ENCODE measurements at places on chromosomes 3 and 15.

GRCh38 chr3:194339356-194339755 lies 11.8 kb downstream of the CPN2 start:
- no peak for DNase-seq

GRCh38 chr15:78131295-78132061 lies at the start of gene CIB2:
Gene CIB2, minus strand, starts transcription at chr15:78131445. Its CDS starts 230 bp downstream, at chr15:78131215.
- DNase-seq = peak; percentile 78

DNA sequence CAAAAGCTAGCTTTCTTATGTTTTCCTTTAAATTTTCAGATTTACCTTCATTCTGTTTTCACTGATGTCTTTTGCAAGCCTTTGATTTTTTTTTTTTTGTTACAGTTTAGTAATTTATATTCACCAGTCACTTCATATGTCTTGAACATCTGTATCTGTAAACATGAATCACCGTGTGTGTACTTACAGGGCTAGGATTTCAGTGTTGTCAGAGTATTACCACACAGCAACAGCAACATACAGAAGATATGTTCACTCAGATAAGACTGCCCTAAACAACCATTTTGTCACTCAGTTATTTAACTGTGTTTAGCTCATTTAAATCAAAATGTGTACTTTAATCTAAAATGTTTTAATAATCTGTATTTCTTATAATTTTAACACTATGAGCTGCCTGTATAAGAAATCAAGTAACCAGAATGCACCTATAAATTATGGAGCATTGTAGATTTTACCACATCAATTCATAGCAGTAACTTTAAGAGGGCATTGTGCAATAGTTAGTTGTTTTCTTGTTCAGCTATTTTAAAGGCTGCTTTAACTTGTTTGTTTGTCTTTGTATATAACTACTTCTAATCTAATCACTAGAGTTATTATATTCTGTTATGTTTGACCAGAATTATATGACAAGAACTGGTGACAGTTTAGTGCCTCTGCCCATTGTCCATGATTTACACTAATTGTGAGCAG lies 50.4 kb downstream of the GHSR start:
- no peak for DNase-seq

- DNase-seq = no peak
These were observed 346.6 kb downstream of the EPHB1 start for GRCh38 chr3:135141672-135142071.

GRCh38 chr3:48536785-48537184 lies 19.8 kb downstream of the PFKFB4 start:
- no peak for DNase-seq

DNA sequence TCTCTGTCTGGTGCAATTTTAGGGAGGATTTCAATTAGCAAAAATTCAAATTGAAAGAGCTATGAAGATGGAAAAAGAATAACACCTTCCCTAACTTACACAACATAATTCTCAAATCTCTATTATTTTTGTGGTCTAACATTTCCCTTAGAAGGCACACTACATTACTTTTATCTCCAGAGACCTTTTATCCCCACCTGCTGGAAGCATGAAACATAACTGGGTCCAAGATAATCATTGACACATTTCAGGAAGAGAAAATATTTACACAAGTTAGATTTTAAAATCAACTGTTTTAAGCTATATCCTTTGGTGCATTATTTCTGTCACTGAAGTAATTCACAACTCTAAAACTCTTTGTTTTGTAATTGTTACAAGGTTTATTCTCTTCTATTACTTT lies 779.5 kb downstream of the ROBO1 start:
- no peak for DNase-seq

- no peak for DNase-seq
These were observed at the start of gene COL6A5 for GRCh38 chr3:130345487-130346079. Gene COL6A5, plus strand, starts transcription at chr3:130345672. Its CDS starts 27,967 bp downstream, at chr3:130373639.

DNA sequence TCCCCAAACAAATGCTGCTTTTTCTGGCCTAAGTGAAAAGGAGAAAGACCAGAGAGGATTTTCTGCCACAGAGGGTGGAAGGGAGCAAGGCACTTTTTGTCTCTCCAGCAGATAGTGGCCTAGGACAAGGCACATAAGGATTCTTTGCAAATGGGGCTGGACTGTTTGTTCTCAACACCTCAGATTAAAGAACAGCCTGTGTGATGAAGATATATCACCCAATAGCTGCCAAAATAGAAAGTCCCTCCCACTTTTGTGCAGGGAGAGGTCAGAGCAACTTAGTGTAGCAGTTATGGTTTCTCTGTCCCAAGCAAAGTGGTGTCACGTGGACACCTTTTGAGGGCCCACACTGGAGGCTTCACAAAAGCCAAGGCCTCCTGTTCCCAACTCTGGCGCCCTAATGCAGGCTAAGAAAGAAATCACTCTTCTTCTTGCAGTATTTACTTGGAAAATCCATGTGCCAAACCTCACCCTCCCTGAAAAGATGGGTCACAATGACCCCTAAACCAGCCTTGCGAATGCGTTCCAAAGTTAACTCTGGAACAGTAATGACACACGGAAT lies 84.9 kb downstream of the LRIG1 start:
- no peak for DNase-seq

- DNase-seq = no peak
These were observed 139.7 kb upstream of the CFAP20DC start for GRCh38 chr3:59189526-59189925.

- DNase-seq = no peak
These were observed 26.9 kb downstream of the PLA2G4B start for GRCh38 chr15:41865490-41866055.

DNA sequence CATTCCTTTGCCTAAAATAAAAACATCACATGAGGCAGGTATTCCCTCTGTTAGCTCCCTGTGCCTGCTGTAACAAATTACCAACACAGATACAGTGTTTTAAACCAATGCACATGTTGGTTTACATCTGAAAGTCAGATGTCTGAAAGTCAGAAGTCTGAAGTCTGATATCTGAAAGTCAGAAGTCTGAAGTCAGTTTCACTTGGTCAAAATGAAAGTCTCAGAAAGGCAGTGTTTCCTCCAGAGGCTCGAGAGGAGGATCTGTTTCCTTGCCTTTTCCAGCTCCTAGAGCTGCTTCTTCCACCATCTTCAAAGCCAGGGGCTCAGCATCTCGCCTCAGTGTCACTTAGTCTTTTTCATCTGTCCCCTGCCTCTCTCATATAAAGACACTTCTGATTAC lies 22.0 kb downstream of the SST start:
- DNase-seq = no peak

GRCh38 chr15:89566181-89566580 lies 9.1 kb upstream of the TICRR start:
- no peak for DNase-seq

DNA sequence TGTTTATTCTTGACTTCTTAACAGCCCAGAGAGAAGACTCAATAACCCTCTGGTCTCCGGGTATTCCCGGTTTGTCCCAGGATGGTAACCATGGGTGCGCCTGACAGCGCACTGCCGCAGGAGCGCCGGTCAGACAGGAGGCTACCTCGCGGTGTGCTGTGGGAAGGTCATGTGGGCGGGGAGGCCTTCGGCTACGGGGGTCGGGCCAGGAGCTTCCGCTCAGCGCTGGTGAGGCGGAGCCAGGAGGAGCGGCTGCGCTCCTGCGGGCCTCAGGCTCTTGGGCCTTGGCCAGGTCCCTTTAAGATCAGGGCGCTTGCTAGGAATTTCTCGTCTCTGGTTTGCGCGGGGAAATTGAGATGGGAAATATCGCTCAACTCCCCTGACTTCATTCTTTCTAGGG lies 182.3 kb upstream of the NDN start:
- no peak for DNase-seq

GRCh38 chr3:7194071-7194835 lies 333.3 kb downstream of the GRM7 start:
- DNase-seq = no peak

DNA sequence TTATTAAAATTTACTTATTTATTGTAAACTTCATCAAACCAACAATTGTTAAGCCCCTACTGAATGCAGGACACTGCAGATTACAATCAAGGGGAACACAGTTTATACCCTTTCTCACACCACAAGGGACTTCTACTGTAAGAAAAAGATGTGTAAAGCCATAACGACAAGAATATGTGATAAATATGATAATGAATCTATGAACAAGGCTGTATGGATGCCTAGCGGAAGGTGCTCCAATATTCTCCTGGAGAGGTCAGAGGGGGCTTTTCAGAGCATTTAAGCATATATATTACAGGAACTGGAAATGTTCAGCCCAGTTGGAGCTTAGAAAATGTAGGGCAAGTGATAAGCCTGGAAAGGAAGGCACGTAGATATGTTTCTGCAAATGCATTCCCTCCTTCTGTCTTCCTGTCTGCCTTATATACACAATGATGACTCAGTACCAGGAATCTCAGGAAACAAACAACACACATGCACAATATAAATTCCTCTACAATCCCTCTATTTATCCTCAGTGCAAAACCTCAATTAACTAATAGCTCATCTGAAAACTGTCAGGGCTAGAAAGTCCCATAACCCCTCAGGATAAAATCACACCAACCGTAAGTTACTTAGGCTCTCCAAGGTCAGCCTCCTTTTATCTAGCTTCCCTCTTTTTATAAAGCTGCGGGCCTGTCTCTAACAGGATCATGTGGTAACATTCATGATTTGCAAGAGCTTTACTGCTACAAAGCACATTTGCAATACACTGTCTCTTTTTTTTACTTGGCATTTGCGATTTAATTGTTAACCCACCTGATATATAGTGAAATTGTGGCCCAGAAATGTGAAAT lies 393.1 kb downstream of the LPP start:
- no peak for DNase-seq

GRCh38 chr15:71451130-71451529 lies 335.9 kb downstream of the THSD4 start:
- no peak for DNase-seq

- no peak for DNase-seq
These were observed 15.5 kb upstream of the PSTPIP1 start for GRCh38 chr15:76979331-76979925.

GRCh38 chr3:64489361-64490044 lies 198.3 kb downstream of the ADAMTS9 start:
- DNase-seq = no peak

GRCh38 chr3:16614033-16615031 lies 9.1 kb upstream of the DAZL start:
- no peak for DNase-seq

All from T-helper 17 cell (primary cell).